Cardiac muscle cell (in vitro differentiated cells and primary cell): ENCODE measurements at places on chromosomes 12 and 14. TPM values are rescaled to one million over a fixed set of nuclear protein-coding genes. Genes with fewer than 3 reads are reported as not detected.

- DNase-seq, result peak; percentile 24
These were observed 36.3 kb upstream of the PLEKHA5 start for GRCh38 chr12:19093218-19093617.

GRCh38 chr14:50813544-50813863 lies 17.5 kb downstream of the NIN start:
- peak; percentile 41 for DNase-seq

- DNase-seq, result no peak
These were observed 33.0 kb upstream of the TSPAN8 start for GRCh38 chr12:71190822-71191221.

- peak; percentile 48 for DNase-seq
These were observed 314.3 kb upstream of the OR4E1 start for GRCh38 chr14:21987937-21988336.

The TRPV4 gene
- polyA plus RNA-seq, result 2.4 and 6.4 TPM in 2 replicates

DNA sequence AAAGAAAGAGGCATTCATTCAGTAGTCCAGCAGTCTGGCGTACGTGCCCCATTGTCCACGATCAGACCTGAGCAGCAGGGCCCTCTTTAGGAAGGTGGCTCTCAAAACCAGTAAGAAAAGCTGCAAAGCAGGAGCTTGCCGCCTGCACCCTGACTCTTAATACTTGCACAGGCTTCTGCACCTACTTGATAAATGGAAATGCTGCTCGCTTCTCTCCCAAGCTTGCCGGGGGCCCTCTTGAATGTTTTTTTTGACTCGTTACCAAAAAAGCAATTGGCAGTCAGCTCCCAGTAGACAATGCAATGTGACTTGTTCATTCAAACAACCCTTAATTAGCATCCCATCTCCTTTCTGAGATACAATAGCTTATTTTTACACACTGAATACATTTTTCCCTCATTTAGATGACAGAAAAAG lies 27.2 kb upstream of the PTPRB start:
- DNase-seq, result peak; percentile 15

DNA sequence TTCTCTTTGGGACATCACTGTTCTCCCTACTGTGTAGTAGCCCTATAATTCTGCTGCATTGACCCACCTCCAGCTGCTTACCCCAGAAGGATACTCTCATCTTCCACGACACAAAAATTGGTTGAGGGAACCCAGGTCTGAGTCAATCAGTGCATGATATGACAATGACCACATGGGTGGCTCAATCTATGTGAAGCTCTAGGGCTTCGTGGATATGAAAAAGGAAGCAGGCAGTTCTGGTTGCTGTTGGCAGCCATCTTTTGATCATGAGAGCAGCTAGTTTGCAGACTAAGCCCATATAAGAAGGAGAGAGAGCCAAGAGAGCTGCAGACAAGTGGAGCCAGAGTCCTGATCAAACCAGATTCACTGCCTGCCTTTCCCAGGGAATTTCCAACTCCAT lies 57.9 kb downstream of the AVPR1A start:
- DNase-seq, result no peak

DNA sequence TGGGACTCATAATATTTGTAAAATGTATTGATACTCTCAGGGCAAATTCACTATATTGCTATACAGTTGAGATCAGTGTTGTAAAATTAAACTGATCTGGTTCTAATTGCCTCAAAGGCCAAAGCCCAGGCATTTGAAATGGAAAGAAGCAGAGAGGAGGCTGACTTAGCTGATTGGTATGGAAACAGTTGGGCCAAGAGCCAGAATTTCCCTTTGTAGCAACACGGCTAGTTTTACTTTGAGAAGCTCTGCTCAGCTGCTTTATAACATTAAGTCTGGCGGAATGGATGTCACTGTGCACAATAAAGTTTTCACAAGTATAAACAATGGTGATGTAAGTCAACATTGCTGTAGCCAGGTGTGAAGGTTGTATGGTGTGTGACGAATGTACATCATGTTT lies 186.4 kb downstream of the MSRB3 start:
- DNase-seq, result peak; percentile 89

The TMPRSS12 gene
- not detected in 2 replicates for polyA plus RNA-seq
